ENCODE measurements at places on chromosomes 1 and 21.

- DNase-seq = no peak
Measured at GRCh38 chr1:43005460-43006361, 47.0 kb upstream of the SLC2A1 start.

- DNase-seq = peak; percentile 86
Measured at GRCh38 chr21:42080788-42081083, 9.6 kb downstream of the UMODL1 start.

DNA sequence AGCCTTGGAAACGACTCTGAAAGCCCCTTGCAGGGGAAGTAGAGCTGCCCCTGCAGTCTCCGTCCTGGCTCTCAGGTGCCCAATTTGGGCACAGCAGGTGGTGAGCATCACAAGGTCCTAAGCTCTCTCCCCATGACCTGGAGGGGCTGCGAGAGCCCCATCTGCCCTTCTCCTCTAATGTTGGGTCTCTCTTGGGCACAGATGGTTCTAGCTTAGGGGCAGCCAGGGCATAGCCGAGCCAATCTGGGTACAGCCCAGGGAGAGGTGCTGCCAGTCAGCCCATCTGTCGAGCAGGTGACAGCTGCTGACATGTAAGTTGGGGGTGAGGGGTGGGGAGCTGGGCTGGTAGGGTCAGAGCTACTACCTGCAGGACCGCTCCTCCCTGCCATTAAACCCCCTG is 50.7 kb downstream of the SYT2 start:
- DNase-seq = no peak

GRCh38 chr1:173871091-173871490 is 2.9 kb downstream of the ZBTB37 start:
- no peak for DNase-seq

GRCh38 chr1:180177931-180178330 is 23.3 kb downstream of the QSOX1 start:
- no peak for DNase-seq

DNA sequence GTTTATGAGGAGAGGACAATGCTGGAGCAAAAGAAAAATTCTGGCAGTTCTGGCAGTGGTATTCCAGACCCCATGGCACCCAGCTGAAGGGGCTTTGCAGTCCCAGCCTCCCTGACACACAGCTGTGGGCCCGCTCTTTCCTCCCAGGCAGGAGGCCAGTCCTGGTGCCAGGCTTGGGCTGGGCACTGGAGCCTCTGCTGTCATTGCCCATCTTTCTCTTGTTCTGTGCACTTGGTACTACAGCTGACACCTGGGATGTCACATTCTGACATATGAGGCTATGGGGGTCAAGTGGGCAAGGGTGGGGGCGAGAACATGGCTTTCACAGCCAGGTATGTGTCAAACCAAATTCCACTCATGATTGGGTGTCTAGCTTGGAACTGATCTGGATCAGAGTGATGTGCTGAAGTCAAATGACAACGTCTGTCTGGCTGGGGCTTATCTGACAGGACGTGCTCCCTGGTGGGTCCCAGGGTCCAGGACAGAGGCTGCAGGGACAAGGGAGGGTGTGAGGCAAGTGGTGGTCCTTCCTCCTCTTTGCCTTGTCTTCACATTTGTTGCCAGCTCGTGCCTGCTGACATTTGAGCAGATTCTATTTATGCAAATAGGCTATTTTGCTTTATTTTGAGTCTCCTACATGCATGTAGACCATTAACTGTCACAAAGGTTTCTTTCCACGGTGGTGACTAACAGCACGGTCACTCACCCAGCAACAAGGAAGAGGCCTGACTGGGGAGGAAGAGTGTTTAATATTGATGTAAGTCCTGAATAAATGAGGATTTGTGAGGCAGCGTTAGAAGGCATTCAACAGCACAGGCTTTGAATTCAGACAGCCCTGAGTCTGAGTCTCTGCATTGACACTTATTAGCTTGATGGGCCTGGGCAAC is 336.3 kb downstream of the PBX1 start:
- no peak for DNase-seq

- DNase-seq = no peak
Measured at GRCh38 chr1:115680730-115681111, 39.0 kb downstream of the VANGL1 start.

DNA sequence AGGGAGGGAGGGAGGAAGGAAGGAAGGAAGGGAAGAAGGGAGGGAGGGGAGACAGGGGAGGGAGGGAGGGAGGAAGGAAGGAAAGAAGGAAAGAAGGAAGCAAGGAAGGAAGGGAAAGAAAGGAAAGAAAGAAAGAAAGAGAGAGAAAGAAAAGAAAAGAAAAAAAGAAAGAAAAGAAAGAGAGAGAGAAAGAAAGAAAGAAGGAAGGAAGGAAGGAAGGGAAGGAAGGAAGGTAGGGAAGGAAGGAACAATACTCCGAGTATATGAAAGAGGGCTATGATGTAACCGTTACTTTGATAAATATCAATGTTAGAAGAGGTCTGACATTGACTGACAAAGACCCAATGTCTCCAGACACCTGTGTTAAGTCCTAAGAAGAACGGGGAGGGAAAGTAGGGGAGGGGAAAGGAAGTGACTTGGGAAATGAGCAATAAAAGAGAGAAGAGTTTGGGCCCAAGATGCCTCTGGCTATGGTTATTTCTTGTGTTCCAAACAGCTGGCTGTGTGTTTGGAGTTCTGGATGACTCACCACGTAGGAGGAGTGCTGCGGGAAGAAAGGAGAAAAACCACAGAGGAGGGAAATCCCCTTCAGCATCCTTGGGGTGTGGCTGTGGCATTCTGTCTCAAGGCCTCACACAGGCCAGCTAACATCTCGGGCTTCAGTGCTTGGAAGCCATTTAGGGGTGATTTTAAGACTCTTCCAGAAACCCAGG is 37.0 kb upstream of the RXRG start:
- peak; percentile 53 for DNase-seq

DNA sequence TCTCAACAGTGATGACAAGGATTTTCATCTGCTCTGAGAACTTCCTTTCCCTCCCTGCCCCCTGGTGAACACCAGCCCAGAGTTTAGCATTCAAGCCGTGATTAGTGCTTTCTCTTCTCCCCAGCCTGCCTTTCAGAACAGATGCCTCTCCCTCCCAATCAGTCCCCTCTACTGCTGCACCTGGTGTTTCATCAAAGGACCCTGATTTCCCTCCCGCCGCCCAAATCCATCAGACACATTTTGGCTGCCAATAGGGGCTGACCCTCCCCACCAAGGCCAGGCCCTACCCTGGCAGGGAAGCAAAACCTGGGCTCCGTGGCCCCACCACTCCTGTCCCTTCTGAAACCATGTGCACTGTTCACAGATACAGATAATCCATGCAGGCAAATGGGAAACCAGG is 34.0 kb upstream of the KLHDC7A start:
- DNase-seq = no peak

DNA sequence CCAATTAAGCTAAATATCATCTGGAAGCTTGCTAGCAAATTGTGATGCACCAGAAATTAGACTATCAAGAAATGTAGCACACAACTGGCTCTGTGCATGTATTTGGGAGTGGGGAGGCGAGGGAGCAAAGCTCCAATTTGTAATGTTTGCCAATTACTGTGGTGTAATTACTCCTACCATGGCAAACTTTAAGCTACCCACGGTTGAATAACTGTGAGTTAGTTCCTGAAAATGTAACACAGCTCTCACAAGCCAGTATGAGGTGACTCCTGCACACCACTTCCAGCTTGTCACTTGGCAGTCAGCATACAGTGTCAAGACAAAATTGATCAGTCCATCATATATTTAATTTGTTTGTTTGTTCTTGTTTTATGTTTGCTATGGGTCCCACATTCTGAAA is 141.2 kb downstream of the TM2D1 start:
- no peak for DNase-seq

GRCh38 chr1:226417830-226418546 is 10.1 kb upstream of the PARP1 start:
- no peak for DNase-seq

- peak; percentile 10 for DNase-seq
Measured at GRCh38 chr1:67524143-67525052, 94.2 kb upstream of the SERBP1 start.

DNA sequence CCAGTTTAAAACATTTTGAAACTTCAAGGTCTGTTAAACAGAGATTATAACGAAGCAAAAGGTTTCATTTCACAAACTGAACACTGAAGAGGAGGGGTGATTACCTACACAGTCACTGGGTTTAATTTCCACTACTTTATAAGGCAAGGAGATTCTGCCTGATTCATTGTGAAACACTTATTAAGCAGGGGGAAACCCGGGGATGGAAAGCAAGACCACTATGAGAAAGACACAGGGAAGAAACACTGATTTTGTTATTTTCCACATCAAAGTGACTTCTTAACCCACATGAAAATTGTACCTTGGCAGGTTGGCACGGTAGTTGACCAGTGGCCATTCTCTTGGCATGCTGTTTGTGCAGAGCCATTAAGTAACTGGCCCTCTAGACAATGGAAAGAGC is 8.1 kb upstream of the F5 start:
- no peak for DNase-seq

- DNase-seq = no peak
Measured at GRCh38 chr1:204146309-204146708, 5.5 kb downstream of the ETNK2 start.

DNA sequence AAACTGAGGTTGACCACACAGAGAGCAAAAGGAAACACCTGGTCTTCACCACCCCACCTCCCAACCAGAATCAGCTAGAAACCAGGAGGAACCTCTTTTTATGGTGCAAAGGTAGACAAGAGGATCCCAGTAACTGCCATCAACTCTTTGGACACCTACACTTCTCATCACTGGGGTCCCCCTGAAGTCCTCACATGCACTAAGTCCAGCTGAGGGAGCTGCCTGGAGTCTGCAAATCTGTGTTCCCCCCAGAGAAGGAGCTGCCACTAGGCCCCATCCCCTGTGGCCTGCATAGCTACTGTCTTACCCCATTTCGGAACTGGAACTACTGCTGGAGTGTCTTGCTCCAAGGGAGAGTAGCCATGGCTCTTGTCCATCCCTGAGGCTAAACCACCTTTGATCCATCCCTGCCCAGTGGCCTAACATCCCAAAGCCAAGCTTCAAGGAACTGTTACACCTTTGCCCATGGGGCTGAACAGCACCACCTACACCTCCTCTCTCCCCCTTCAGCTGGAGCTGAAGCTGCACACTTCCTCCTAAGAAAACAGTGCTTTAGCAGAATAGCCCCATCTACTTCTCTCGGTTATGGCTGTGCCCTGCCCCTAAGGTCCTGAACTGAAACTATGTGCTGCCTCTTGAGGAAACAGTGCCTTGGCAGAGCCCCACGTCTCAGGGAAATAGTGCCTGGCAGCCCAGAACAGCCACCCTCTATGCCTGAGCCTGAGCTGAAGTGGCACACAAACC is 85.4 kb upstream of the CD53 start:
- DNase-seq = no peak

DNA sequence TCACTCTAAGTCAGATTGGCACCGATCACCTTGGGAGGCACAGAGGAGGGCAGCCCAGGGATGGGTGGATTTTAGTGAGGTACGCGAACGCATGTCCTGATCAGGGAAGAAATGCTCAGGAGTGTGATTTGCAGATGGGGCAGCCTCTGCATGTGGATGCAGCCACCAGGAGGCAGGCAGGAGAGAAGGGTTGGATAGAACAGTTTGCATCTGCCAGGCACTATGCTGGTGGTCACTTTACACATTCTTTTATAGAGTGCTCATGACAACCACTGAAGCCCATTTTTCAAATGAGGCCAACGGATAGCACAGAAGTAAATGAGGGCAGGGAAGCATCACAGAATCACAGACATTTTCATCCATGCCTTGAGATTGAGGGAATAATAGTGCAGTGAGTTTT is 5.7 kb downstream of the LAMB3 start:
- no peak for DNase-seq

DNA sequence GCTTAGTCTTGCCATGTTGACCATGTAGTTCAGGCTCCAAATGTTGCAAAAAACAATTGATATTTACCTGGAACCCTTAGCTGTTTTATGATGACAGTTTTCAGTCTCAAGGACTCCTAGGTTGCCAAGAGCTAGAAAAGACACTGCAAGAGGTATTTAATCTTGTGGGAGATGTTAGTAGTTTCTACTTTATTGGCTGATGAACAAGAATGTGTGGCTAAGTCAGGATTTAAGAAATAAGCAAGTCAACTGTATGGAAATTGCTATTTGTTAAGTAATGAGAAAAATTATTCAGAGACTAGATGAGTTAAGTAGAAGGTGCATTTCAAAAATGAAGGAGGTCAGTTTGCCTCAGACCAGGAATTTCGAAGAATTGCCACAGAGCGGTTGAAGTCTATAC is 639.7 kb upstream of the USP24 start:
- DNase-seq = peak; percentile 48

- no peak for DNase-seq
Measured at GRCh38 chr1:221562542-221563475, 179.1 kb downstream of the DUSP10 start.

DNA sequence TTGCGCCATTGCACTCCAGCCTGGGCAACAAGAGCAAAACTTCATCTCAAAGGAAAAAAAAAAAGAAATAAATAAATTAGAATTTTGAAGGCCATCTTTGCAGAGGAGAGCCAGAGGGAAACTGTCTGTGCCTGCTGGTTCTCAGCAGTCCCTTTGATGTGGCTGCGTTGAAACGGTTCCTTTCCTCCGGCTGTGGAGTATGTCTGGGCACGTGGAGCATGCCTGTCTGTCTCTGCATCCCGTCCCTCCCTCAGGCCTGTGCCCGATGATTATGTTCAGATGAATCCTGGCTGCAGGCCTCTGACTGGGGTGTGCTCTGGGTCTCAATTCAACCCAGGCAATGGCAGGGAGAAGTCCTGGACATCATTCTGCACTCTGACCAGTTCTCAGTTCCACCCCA is 33.4 kb downstream of the KIAA1614 start:
- no peak for DNase-seq

GRCh38 chr1:182795563-182796228 is 6.1 kb downstream of the NPL start:
- no peak for DNase-seq

GRCh38 chr21:30480145-30480544 is at the start of gene KRTAP19-1:
Gene KRTAP19-1, minus strand, starts transcription at chr21:30480367. Its CDS starts 50 bp downstream, at chr21:30480317.
- DNase-seq = no peak

GRCh38 chr21:43005635-43006034 is 31.3 kb downstream of the PKNOX1 start:
- no peak for DNase-seq

DNA sequence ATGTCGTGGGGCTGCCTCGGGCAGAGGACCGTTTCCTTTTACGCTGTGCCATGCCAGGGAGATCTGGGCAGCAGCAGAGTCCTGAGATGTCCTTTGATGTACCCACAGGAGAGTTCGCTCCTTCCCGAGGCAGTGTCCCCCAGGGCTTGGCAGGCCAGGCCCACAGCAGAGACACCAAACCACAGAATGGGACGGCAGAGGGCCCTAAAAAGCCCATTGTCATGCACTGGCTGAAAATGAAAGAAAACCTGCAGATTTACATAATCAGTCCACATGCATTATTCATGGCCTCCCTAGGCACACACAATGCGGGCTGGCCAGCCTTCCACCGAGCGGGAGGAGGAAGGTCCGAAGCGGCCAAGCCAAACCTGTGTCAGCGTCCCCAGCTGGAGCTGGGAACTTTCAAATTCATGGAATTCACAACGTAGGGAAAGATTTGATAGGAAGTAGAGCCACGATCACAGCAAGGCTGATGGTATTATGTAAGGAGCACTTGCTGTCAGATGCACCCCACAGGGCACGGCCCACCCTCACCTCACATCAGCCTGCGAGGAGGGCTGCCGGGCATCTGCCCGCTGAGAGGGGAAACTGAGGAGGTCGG is 25.3 kb upstream of the EFHD2 start:
- no peak for DNase-seq

All from GM04503 (cell line).